Activated CD4-positive, CD25-positive, alpha-beta regulatory T cell treated with anti-CD3 and anti-CD28 coated beads, Interleukin-2, amount 50 U/mL, for 24 hours (primary cell): ENCODE measurements at places on chromosomes 4 and X.
A peak's percentile ranks its signal among the peaks of the same experiment; 100 is the strongest.

DNA sequence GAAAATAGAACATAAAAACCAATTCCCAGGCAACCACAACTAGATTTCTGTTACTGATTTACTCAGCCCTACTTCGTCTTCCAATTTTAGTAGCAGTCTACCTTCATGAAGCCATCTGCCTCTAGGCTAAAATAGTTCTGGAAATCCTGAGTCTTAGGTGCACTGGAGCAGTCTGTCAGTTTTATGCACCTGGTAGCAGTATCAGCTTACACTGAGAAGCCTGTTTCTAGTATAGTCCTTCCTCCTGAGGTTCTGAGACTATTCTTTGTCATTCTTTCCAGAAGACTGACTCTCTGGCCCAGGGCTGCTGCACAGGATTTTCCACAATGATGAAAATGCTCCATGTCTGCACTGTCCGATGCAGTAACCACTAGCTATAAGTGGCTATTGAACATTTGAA is 16.9 kb upstream of the HPRT1 start:
- ATAC-seq = no peak

DNA sequence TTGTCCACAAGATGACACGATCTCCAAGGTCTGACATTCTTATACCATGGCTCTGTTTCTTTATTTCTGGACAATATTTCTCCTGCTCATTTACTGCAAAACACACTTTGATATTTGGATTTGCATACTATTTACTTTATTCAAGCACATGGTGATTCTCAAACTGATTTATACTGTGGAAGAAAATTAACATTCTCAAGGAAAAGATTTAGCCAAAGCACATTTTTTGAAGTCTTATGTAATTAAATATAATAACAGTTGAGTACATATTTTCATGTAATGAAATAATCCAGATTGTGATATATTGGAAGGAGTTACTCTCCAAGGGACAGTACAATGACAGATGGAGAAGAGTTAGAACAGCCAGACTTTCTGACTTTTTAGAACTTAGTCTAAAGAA is 155.8 kb upstream of the CT83 start:
- no peak for ATAC-seq

DNA sequence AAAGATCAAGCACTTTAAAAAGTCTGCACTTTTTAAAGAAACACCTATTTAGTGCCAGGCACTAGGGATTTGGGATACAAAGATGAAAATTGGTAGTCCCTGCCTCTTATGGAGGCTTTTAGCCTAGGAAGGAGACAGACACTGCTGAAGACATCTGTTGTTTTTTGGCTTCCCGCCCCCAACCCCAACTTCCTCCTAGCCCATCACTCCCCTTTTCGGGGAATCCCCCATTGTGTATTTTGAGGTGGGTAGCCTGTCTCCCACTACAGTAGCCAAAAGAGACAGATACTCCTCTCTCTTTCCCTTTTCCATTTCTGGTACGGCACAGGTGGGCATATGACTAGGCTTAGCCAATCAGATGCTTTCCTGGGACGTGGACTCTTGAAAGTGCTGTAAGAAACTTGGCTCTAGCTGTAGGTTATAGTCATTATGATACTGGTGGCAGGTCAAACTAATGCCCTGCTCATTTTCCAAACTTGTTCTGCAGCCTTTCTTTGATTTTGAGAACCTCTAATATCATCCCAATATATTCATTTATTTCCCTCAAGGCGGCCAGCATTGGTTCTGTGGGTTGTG is 194.6 kb upstream of the RBPJ start:
- ATAC-seq = no peak

- ATAC-seq = no peak
Observed at GRCh38 chr4:5632571-5632970, 75.8 kb downstream of the EVC2 start.

DNA sequence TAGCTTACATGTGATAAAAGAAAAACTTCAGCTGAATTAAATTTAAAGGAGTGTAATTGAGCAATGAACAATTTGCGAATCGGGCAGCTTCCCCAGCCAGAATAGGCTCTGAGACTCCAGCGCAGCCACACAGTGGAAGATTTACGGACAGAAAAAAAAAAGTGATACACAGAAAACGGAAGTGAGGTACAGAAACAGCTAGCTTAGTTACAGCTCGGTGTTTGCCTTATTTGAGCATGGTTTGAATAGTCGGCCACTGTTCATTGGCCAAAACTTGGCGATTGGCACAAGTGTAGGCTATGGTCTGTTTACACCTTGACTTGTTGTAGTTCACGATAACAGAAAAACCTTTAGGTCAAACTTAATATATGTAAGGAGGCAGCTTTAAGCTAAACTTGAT is 16.7 kb upstream of the SUPT20HL1 start:
- peak; percentile 43 for ATAC-seq

DNA sequence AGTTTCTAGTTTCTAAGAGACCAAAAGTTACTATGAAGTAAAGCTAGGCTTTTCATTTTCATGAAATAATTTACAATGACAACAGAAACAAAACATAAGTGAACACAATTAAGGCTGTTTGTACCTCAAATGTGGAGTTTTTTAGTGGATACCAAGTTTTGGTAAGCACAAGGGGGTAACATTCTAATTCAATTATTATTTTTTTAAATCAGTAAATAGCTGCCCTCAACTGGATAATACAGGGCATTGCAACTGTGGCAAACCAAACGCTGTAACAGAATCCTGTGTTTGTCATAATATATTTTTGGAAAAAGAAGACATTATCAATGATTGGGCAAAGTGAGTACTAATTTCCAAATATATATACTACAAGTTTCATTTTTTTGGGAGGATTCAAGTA is 150.3 kb downstream of the FBXW7 start:
- no peak for ATAC-seq

DNA sequence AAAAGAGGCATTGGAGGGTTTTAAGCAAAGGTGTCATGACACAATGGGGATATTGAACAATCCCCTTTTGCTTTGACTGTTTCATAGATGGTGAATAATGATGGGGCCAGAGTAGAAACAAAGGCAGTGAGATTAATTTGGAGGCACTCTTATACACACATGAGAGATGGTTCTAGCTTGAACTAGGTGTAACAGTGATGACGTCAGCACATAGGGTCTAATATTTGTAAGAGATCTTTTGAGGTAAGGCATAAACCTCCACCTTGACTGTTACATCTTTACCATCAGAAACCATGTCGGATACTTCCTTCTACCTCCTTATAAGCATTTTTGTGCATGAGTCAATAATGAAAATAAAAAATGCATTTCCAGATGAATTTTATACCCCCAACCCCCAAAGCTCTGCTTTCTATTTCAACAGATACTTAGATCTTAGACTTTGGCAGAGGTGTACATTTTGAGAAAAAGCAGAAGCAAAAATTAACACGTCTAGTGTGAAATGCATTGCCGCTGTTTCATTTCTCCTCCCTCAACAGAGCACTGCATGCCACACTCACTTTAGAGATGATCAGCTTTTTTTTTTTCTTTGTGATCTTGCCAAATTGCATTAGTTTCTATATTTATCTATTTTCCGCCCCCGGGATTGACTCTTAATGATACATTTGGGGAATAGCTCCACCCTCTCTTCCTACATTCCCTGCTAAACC is 87.2 kb downstream of the HS3ST1 start:
- ATAC-seq = no peak
